ENCODE measurements at places on chromosomes 1 and 21.
A peak's percentile ranks its signal among the peaks of the same experiment; 100 is the strongest.

DNA sequence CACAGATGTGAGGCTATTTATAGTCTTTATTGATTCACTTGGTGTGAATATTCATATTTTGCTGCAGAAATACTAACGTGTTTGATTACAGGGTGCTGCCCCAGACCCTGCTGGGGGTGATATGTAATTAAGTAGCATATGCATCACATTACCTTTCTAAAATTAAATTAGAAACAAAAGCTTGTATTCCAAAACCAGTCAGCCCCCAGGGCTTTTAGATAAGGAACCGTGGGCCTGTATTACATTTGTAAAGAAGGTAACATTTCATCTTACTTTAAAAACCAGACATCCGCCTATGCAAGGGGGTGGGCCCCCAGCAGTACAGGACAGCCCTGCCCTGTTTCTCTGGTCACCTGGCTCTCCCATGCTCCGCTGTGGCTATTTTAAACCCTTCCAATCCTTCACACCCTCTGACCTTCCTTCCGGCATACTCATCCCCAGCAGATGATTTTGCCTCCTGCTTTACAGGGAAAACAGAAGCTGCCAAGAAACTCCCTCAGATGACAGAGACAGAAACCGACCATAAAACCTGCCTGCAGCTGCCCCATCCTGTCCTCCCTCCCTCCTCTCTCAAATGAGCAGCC, 22.0 kb upstream of the KCNC4 start:
- DNase-seq: no peak

GRCh38 chr1:119294722-119295121, 73.9 kb upstream of the HAO2 start:
- no peak for DNase-seq

- DNase-seq: no peak
These were observed 131.5 kb upstream of the FGGY start for GRCh38 chr1:59165353-59165752.

DNA sequence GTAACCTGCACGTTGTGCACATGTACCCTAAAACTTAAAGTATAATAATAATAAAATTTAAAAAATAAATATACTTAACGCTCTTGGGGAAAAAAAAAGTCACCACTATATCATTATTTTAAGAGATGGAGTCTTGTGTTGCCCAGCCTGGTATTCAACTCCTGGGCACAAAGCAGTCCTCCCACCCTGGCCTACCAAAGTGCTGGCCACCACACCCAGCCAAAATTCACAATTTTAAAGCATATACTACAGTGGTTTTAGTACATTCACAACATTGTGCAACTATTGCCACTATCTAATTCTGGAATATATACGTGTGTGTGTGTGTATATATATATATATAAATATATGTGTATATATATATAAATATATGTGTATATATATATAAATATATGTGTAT, 5.9 kb downstream of the HMGN2 start:
- no peak for DNase-seq

DNA sequence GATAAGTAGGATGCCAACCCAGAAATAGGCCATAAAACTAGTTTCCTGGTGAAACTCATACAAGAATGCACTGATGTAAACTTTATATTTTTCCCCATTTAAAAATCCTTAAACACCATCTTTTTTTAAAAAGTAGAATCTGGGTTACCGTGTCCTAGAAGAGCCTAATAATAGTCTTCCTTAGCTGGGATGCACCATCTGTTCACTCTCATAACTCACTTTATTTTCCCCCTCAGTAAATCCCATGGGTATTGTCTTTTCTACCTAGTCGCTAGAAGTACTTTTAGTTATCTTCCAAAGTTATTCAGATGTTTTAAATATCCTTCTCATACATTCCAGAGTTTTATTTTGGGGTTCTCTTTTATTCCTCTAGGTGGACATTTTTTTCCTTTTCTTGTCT, 250.2 kb downstream of the PLA2G4A start:
- no peak for DNase-seq

DNA sequence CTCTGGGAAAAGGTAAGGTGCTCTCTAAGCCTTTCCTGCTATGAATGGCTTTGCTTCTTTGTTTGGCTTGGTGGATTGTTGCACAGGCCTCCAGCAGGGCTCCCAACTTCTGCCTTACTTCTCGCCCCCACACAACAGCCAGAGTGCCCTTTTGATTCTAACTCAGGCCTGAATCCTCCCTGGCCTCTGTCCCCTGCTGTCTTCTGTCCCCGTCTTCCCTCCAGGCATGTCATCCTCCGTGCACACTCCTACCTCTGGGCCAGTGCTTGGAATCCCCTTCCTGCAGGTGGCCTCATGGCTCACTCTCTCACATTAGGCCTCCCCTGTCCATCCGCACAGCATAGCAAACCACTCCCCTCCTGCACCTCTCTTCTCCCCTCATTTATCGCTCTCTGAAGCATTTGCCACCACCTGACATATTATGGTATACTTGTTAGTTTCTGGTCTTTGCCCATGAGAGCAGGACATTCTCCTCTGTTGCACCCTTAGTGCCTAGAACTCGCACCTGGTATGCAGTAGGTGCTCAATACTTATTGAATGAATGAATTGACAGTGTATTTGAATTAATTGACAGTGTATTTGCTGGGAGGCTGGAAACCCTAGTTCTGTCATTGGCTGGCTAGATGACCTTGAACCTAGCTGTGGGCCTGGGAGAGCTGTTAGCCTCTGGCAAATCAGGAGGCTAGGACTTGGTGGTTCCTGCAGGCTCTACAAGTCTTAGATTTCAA, 2.9 kb downstream of the ZDHHC18 start:
- no peak for DNase-seq

GRCh38 chr1:237042526-237042891, 525 bp downstream of the RYR2 start:
- DNase-seq: no peak

- peak; percentile 23 for DNase-seq
These were observed 30.3 kb downstream of the WNT4 start for GRCh38 chr1:22112554-22112953.

DNA sequence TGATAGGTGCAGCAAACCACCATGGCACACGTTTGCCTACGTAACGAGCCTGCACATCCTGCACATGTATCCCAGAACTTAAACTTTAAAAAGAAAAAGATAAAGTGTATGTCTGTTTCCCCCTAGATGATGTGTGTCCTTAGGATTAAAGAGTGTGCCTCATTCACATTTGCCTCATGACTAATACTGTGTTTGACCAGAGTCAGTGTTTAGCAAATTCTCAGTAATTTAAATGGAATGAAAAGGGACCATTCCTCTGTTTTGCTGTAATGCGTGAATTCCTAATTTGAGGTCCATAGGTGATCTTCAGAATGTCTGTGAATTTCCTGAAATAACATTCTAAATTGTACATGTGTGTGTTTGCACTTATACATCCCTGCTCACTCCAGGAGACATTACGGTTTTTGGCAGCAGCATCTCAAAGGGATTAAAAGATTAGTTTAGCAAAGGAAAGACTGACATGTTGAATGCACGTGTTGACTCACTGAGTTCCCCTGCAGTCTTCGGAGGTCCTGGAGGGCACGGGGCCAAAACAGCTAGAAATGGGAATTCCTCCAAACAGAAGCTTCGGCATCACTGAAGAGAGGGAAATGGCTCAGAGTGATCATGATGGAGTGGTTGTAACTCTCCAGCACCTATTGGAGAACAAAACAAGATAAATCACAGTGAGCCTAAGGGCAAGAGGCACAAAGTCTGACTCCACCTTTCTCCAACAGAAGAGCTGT, 19.1 kb upstream of the SLC35F3 start:
- no peak for DNase-seq

DNA sequence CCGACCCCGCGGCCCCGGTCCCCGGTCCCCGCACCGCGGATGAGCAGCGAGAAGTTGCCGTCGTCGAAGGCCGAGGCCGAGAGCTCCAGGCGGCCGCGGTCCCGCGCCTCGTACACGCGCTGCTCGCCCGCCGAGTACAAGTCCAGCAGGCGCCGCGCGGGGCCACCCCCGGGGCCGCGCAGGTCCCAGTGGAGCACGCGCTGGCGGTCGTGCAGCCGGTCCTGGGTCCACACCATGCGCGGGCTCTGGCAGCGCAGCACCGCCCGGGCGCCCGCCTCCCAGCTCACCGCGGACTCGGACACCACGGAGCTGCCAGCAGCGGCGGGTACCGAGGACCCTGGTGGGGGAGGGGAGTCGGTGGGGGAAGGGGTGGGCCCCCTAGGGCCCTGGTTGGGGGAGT, 2.9 kb downstream of the MXRA8 start:
- DNase-seq: no peak

- DNase-seq: peak; percentile 84
These were observed 2.1 kb downstream of the PLA2G2E start for GRCh38 chr1:19921310-19921709.

GRCh38 chr1:175911138-175911537, 167.7 kb upstream of the TNR start:
- DNase-seq: no peak

- DNase-seq: no peak
These were observed 9.6 kb downstream of the CFAP45 start for GRCh38 chr1:159890390-159890789.

DNA sequence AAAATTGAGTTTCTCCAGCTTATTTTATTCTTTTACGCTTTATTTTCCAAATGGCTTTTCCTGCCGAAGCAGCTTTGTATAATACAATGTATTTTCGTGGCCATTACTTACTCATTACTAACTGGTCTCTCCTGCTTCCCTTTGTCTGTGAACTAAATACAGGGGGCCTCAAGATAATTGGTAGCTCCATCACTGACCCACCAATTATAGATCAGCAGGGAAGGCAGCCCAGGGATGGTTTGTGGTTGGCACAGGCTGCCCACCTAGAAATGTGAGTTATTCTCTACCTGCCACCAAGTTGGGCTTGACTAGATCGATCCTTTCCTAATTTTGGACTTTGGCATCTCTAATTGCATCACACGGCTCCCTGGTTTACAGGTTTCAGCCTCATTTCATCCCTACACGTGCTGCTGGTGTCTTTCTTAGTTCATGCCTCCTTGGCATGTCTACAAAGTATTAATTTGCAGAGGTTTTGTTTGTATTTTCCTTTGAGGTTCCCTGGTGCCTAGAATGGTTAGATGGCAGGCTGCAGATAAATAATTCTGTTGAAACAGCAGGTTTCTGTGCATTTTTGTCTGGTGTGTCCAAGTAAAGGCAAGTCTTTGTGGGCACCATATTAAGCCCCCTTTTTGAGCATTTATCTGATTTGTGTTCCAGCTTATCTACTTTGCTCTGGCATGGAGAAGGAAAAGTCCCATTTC, 35.2 kb downstream of the PEX14 start:
- DNase-seq: no peak

Measured in posterior cingulate gyrus (tissue), 11 donors.